NCI-H187 treated with DMSO at 0.1 percent for 48 hours (cell line): ENCODE measurements at places on chromosomes 4 and X.

DNA sequence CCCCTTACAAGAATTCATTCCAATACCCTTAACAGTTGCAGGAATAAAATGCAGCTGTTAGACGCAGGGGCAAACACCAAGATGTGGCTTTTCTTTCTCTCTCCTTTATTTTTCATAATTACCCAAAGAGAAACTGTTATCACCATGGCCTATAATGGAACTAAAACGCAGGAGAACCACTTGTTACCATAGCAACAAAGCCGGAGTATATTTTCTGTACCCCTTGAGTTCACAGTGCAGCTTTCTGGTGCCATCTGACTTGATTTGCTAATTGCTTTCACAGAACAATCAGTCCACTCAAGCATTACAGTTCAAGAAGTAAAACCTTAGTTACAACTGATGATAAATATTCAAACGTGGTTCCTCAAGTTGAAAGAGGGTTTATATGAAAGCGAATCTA lies 157.9 kb downstream of the AMELX start:
- DNase-seq = no peak

DNA sequence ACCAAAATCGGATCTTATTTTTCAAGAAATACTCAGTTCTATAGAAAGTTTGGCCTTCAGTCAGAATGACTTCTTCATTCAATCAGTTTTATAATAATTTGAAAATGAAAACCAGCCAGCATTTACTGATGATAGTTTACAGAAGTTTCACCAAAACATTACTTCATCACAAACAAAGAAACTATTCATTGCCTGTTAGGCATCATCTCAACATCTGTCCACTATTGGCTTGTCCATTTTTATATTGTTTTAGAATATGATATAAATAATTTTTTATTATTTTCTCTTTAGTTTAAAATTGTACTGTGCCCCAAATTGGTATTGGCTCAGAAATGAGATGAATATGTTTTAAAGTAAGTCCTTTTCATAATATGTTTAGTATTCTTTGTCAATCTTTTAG lies 38.4 kb downstream of the FAT4 start:
- no peak for DNase-seq

DNA sequence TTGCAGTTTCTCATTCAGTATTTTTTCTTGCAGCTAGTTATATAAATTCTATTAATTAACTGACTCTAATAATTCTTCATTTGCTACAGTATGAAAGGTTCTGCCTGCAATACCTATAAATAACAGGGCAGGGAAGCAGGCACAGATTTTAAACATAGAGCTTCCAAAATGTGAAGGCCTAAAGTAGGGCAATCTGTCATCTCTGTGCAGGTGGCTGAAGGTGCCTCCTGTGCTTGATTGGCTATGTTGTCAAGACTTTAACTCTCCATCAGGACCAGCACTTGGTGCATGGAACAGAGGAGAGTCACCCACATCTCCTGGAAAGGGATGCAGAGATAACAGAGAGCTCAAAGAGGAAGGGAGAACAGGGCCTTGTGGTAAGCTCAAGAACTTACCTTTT lies 75.2 kb upstream of the TSPAN5 start:
- DNase-seq = no peak

DNA sequence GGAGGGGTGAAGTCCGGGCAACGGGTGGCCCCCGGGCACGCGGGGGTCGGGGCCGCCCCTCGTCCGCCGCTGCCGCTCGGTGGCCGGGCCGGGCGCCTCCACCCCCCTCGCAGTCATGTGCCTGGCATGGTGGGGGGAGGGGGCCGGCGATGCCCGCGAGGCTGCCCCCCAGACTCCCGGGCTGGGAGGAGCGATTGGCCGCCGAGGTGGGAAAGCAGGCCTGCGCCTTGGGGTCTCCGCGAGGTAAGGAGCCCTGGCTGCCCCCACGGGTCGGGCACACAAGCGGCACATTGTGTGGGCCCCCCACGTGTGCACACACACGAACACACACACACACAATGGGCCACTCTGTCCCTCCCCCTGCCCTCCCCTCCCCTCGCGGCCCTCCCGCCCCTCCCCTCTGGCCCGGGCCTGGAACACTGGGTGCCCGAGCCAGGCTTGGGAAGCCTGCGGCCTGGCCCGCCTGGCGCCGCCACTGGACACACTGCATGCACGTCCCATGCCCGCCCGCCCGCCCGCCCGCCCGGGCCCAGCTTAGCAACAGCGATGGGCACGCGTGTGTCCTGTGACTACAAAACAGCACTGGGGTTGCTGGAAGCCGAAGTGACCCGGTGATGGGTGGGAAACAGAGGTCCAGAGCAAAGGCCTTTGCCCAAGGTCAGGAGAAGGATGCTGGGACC lies 1.3 kb downstream of the SLC6A8 start:
- DNase-seq = no peak

DNA sequence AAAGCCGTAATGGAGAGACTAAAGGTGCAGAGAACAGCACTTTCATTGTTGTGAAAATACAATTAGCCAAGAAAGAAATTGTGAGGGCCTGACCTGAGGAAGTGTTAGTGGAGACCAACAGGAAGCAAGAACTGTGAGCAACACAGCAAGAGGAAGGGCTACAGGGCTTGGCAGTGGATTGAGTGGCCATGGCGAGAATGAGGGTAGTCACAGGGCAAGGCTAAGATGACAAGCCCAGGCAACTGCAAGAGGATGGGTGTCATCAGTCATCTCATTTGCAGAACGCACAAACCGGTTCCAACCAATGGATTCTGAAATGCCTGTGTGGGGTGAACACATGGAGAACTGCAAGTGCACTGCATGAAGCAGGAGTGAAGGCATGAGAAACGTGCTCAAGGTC lies 3.6 kb downstream of the SLC10A6 start:
- no peak for DNase-seq

DNA sequence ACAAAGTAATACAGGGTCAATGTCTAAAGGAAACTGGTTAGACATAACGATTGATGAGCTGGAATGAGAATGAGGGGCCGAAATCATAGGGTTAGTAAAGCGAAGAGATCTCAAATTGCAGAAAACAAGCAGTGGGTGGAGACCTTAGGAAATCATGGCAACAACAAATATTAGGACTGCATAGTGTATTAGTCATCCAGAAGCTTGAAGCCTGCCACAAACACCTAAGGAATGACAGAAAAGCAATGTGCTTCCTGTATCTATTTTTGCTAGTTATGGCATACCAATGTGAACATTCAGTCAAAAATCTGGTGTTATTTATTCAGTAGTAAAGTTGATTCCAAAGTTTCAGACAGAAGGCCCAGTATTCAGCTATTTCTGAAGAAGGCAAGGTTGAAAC lies 410.9 kb upstream of the CT83 start:
- DNase-seq = no peak

DNA sequence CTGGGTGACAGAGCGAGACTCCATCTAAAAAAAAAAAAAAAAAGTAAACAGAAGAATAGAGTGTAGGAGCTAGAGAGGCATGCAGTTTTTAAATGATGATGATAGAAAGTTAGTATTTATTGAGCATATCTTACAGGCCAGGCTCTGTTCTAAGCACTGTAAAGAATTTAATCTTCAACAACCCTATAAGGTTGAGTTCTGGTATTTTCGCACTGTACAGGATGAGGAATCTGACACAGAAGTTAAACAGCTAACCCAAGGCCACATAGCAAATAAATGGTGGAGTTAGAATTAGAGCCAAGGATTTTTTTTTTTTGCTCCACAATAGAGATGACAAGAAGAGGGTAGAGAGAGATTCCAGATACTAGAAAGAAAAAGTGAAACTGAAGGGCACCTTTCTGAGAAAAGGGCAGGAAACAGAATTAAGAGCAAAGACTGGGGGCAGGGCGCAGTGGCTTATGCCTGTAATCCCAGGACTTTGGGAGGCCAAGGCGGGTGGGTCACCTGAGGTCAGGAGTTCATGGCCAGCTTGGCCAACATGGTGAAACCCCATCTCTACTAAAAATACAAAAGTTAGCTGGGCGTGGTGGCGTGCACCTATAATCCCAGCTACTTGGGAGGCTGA lies 56.1 kb downstream of the KLHL5 start:
- DNase-seq = no peak

GRCh38 chr4:166432125-166432524 lies 559.1 kb downstream of the TLL1 start:
- no peak for DNase-seq

DNA sequence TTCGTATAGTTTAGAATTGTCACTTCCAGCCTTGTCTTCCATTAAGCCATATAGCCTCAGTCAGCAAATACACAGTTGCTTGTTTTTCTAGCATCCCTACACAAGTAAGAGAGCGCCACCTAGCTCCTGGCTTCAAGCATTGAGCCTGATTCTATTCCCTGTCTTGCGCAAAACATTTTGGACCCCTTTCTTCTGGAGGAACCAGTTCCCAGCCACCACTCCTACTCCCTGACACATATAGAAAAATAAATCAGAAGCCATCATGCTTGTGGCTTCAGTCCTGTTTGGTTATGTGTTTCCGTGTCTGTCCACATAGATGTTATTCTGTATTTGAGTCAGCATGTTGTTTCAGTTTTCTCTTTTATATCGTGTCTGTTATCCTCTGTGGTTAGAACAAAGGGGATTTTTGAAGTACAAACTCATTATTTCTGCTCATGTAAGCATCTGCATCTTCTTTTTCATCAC lies 59.9 kb downstream of the GK start:
- no peak for DNase-seq

GRCh38 chr4:167779864-167780263 lies 312.5 kb upstream of the ANXA10 start:
- DNase-seq = no peak

- DNase-seq = no peak
Measured at GRCh38 chr4:1871471-1872021, 353 bp downstream of the NSD2 start.

DNA sequence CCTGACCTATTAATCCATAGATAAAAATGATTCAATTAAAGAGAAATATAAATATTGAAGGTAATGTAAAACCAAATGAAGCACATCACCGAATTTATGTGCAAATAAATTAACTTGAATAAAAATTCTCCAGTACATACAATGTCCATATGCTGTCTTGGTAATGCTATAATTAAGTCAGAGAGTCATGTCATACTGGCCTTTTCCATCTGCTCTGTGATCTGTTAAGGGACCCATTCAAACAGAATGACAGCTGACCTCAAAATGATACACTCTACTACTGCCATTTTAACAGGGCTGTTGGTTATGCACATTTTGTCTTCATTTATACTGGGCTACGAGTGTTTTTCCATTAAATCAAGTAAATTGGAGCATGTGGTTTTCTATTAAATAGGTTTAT lies 99.3 kb downstream of the TEX13A start:
- DNase-seq = no peak

DNA sequence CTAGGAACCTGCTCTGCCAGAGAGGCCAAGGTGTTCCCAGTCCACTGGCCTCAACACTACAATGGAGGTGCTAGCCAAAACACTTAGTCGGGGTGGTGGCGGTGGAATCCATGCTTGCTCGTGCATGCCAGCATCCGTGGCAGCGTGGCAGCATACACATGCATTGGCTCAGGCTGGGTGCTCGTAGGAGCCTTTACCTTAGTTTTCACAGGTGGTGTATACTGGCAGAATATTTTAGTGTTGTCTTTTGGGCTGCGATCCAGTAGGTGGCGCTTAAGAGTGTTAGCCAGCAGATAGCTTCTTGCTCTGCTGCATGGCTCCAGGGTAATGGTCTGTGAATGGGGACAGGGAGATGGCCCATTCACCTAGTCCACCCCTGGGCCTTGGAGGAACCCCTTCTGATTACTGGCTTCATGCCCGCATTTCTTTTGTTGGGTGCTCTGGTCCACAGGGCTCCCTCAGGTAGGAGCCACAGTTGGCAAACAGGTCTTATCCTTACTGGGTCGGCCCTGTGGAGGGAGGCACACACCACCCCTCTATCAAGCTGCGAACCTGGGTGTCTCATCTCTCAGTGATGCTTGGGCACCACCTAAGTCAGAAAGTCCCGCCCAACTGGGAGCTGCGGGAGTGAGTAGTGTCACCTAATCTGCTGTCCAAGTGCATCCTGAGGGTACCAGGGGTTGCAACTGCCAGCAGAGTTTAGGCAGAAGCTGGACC lies 40.0 kb downstream of the RIPPLY1 start:
- no peak for DNase-seq

DNA sequence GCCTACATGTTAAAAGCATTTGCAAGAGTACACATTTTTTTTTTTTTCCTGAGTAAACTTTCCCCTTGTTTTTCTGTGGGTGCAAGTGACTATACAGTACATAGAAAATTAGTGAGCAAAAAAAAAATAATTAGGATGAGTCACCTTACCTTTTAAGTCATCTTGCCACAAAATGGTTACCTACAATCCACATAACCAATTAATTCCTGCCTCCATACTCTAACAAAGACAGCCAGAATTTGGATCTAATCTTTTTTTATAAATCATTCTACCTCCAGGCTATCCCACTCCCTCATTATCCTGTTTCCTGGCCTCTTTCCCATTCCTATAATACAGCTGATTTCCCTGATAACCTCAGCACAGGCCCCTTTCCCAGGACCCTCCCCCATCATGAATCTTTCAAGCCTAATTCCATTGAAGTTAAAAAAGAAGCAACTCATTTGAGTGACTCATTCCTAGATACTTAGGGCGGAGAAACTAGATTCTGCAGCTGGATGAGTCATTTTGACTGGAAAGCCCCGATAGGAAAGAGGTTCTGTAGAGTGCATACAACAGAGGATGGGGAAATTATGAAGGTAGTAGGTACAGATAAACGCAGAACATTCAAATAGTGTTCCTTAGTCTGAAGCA lies 128.2 kb downstream of the C4orf51 start:
- DNase-seq = no peak

DNA sequence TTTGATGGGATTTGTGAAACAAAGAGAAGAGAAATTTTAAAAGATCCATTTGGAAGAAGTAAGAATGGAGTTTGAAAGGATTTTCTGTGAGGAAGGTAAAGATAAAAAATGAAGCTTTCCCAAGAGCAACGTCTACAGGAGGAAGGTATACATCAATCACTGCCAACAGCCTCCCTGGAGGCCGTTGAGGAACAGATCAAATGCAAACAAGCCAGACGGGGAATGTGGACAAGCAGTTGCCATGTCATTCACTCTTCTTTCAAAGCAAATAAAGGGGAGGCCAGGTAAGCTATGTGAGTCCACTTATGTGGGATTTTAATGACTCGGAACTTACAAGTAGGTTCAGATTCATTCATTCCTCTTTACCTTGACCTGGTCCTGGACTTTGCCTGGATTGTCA lies 1020.5 kb upstream of the AGA start:
- no peak for DNase-seq

DNA sequence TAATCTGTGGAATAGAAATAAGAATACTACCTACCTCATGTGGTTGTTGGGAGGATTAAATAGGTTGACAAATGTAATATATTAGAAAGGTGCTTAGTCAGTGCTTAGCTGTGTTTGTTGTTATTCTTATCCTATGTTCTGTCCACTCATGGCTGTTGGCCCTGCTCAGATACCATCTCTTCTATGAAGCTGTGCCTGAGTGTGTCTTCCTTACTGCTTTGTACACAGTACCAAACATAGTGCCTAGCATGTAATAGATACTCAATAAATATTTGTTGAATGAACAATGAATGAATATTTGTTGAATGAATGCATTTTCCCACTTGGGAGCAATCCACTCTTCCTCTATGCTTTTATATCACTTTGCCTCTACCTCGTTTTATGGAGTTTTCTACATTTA lies 57.2 kb downstream of the NHS start:
- no peak for DNase-seq
